ENCODE measurements at places on chromosomes 2 and 18.

GRCh38 chr2:1990724-1991123 is 246.4 kb upstream of the PXDN start:
- DNase-seq, result peak; percentile 88

- peak; percentile 87 for DNase-seq
Observed at GRCh38 chr2:167292430-167293171, 404.3 kb downstream of the XIRP2 start.

DNA sequence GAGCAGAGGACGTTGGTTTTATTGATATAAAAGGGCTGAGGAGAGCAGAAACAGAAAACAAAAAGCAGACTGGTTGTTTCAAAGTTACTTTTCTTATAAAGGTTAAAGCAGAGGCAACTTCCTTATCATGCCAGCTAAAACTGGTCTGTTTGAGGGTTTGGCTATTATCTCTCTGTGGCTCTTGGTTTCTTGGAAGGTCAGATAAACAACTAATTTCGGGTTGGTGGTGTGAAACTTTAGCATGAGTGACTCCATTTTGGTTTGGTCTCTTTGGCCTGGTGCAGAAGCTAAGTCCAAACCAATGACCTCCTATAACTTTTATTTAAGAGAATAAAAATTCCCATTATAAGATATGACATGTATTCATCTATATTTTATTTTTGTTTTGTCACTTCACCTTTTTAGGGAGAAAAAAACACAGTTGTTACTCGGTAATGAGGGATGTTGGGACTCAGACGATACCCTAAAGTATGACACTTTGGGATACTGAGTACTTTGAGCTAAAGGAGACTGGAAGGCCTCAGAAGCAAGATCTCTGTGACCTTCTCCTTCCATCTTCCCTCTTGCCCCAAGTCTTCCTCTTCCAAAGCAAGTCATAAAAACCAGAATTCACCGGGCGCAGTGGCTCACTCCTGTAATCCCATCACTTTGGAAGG is 23.3 kb downstream of the TNFAIP6 start:
- no peak for DNase-seq

DNA sequence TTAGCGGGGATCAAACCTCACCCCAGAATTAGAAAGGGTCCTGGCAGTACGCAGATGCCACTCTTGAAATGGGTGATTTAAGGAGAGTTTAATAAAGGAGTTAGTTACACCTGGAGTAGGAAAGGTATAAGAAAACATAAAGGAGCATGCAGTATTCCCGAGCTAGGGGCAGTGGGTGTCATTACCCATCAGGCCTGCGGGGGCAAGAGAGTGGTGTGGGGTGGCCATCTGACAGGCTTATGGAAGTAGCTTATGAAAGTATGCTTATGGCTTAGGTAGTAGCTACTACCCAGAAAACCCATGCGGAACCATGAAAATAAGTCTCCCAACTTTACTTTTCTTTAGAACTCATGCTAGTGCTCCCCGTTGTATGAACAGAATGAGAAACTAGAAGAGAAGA is 568.9 kb upstream of the ACVR2A start:
- no peak for DNase-seq

GRCh38 chr2:129058981-129059380 is 740.3 kb upstream of the HS6ST1 start:
- no peak for DNase-seq

DNA sequence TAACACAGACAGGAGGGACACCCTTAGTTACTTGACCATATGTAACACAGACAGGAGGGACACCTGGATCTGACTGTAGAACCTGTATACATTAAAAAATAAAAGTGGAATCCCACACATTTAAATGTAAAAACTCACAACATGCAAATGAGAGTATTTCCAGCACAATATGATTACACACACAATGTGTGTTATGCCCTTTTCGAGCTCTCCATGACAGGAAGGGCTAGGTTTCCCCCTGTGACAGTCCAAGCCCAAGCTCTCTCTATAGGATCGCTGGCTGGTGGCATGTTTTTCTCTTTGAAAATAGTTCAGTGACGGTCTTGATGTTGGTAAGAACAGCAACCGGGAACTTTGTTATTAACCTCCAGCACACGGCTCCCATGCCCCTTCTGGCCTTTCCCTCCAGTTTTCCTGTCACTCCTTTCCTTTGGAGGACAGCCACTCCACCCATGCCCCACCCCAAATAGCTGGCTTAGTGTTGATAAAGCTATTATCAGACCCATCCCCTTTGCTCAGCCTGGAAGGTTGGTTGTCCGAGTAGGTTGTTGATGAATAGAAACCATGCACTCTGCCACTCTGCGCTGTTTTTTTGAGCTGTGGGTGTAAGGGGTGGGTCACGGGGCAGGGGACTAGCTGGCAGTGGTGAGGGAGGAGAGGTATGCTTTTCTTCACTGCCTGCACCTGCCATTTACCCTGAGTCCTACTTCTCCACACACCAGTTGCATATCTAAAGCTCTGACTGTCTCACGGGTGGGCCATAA is 2.7 kb downstream of the RASGRP3 start:
- DNase-seq, result no peak

- no peak for DNase-seq
Observed at GRCh38 chr2:98568161-98568956, 40.0 kb downstream of the COA5 start.

- DNase-seq, result no peak
Observed at GRCh38 chr2:11404376-11405073, 60.1 kb upstream of the ROCK2 start.

Measured in A172 (cell line).